ENCODE measurements at places on chromosomes 6 and 20.
A peak's percentile ranks its signal among the peaks of the same experiment; 100 is the strongest.

- DNase-seq, result no peak
These were observed 7.1 kb downstream of the RRBP1 start for GRCh38 chr20:17674722-17675518.

DNA sequence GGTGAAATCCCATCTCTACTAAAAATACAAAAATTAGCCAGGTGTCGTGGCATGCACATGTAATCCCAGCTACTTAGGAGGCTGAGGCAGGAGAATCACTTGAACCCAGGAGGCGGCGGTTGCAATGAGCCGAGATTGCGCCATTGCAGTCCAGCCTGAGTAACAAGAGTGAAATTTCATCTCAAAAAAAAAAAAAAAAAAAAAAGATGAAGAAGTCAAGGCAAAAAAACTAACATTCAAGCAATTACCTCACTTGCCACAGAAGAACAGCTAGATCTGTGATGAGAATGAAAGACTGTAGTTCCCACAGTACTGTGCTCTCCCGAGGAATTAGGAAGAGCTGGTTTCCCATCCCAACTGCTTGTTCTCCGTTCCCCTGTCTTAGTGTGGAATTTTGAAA lies 144.7 kb upstream of the ECI2 start:
- no peak for DNase-seq

- DNase-seq, result no peak
These were observed 792.8 kb upstream of the EYS start for GRCh38 chr6:66499851-66500250.

DNA sequence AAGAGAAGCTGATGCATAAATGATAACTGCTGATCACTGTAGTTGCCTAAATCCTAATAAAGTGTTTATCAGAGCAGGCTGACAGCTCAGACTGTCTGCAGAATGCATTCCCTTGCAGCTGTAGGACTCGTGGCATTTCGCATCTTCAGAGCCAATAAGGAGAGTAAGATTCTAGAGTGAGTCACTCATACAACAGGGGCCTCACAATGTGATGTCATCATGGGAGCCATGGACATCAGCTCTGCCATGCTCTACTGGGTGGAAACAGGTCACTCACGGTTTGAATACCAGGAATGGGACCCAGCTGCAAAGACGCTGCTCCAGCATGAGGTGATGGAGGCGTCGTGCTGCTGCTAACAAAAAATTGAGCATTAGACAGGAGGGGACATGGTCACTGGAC lies 7.4 kb downstream of the FAM209B start:
- DNase-seq, result no peak

- no peak for DNase-seq
These were observed 164.9 kb upstream of the RREB1 start for GRCh38 chr6:6942831-6943230.

DNA sequence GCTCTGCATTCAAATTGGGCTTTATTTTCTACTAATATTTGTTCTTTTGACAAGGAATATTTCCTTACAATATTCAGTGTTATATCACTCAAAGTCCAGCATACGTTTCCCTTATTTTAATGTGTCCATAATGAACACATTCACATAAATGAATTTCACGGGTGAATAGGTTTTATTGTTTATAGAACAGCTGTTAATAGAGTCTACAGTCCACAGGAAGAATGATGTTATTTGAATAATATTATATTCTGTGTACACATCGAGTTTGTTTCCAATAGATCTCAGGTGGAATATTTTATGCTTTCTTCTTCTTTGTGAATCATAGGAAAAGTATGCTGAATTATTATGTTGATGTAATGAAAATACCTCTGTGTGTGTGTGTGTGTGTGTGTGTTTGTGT lies 582.4 kb downstream of the CDH26 start:
- no peak for DNase-seq

DNA sequence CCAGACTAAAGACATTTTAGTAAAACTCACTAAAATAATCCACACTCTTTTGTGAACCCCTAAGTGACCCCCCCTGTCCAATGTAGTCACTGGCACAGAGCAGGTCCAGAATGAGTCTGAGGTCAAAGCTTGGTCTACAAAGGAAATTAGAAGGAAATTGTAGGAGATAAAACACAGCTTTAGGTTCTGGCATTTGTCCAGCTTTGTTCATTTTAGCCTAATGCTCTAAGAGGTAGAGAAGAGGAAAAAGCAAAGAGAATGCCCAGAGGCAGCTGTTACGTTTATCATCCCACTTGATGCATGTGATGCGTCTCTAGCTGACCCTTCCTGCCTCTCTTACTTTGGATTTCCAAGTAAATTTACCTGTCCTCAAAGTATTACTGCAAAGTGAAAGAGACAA lies 62.5 kb downstream of the CNKSR3 start:
- no peak for DNase-seq

GRCh38 chr6:67129780-67130179 lies 1422.8 kb upstream of the EYS start:
- DNase-seq, result no peak

- DNase-seq, result no peak
These were observed 61.4 kb downstream of the NOL4L start for GRCh38 chr20:32523613-32524213.

- DNase-seq, result no peak
These were observed 130.6 kb downstream of the COL9A1 start for GRCh38 chr6:70172252-70172651.

DNA sequence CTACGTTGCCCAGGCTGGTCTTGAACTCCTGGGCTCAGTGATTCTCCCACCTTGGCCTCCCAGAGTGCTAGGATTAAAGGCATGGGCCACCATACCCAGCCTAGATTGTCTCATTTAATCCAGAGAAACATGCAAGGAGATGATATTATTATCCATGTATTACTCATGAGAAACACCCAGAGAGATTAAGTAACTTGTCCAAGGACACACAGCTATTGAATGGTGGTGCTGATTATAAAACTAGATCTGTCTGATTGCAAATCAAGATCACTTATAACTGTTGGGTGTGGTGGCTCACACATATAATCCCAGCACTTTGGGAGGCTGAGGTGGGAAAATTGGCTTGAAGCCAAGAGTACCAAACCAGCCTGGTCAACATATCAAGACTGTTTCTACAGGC lies 94.4 kb upstream of the ZNF217 start:
- no peak for DNase-seq

GRCh38 chr20:50394569-50394968 lies 115.6 kb upstream of the PTPN1 start:
- DNase-seq, result no peak

DNA sequence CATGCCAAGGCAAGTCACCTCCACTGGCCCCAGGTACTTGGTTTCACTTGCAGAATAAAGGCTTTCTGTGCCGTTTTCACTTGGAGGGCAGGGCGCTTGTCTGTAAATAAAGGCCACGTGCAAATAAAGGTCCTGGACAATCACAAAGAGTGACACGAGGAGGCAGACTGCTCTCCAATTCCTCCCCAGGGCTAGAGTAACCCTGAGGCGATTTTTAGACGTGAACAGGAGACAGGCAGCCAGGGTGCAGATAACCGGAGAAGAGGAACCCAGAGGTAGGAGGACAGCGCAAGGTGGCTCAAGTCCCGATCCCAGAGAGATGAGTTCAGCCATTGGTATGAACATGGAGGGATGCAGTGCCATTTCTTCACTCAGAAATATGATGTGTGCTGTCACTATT lies 327.4 kb downstream of the KIF16B start:
- DNase-seq, result no peak

DNA sequence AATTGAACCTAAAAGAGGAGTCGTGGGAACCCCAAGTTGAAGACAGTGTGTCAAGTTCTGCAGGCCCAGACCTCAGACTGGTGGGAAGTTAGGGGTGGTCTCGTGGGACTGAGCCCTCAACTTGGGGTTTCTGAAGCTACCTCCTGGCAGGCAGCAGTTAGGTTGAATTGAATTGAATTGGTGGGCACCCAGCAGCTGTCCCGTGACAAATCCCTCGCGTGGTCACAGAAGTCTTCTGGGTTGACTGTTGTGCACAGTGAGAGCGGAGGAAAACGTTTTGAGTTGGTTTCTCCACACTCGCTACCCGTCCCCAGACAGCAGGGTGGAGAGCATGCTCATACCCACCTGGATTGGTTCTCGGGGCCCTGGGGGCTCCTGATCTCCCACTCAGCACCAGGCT lies 12.9 kb downstream of the SLC4A11 start:
- DNase-seq, result no peak

GRCh38 chr6:31826793-31827285 lies 699 bp upstream of the HSPA1B start:
- DNase-seq, result no peak

DNA sequence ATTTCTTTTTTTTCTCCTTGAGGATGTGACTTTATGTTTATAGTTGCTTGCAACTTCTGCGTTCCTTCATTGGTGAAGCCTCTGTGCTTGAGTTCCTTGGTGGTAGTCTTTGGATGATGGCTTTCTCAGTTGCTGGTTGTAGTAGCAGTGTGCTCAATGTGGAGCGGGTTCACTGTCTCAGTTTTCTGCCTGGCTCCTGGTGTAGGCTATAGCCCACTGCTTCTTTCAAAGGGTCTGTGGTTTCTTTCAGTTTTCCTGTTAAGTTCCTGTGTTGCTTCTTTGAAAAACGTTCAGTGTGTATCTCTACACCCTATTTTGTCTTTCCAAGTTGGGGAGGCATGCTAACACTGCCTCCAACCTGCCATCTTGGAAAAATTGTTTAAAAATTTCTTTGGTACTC lies 33.9 kb upstream of the ZBTB24 start:
- no peak for DNase-seq

DNA sequence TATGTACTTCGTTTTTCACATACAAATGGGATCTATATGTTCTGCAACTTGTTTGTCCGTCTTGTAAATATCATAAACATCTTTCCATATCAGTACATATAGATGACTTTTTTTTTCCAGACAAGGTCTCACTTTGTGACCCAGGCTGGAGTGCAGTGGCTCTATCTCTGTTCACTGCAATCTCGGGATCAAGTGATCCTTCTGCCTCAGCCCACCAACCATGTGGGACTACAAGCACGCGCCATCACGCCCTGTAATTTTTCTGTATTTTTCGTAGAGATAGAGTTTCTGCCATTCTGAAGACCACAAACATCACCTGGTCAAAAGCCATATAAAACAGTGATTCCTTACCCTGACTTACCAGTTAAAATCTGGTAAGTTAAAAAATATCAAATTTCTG lies 37.7 kb upstream of the SYNCRIP start:
- DNase-seq, result no peak

GRCh38 chr6:43806043-43806757 lies 36.2 kb downstream of the VEGFA start:
- no peak for DNase-seq

DNA sequence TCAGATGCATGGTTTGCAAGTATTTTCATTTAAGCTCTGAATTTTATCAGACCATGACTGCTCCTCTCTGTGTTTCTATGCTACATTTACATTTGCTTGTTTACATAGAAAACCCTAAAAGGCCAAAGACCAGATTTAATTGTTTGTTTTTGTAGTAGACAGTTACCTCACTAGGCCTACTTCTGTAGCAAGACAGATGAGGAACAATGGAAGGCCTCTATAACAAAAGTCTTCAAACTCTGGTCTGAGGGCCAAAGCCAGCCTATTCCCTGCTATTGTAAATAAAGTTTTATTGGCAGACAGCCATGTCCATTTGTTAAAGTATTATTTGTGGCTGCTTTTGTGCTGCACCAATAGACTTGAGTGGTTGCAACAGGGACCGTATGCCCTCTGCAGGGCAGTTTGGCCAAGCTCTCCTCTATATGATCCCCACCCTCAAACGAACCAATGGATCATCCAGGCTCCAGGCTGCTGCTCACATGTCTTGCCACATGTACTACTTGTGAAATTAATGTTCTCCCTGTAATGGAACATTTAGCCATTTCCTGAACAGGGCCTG lies 182.0 kb downstream of the DOK5 start:
- no peak for DNase-seq

- DNase-seq, result no peak
These were observed 8.1 kb upstream of the GUCA1A start for GRCh38 chr6:42165016-42165415.

GRCh38 chr6:29653452-29654038 lies 3.3 kb upstream of the MOG start:
- DNase-seq, result peak; percentile 46

DNA sequence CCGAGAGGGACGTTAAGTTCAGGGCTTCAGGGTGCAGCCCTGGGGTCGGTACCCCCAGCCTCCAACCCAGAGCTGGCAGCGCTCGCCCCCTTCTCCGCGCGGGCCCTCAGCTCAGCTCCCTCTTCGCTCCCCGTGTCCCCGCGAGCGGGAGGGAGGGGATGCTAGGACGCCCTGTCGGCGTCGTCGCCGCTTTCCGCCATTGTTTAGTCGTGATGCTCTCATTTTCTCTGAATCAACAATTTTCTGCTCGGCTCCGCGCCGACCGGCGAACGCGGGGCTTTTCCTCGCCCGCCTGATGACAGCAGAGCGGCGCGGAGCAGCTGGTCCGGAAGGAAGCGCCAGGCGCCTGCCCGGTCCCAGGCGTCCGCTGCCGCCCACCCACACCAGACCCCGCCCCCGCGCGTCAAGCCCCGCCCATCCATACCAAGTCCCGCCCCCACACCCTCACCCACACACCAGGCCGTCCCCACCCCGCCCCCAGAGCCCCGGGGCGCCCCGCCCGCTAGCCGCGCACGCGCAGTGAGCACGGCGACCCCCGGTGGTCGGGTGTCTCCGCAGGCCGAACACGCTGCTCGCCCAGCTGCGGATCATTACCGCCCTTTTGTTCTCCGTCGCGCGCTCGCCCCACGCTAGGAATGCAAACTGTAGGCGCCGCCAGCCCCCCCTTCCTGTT lies 50.1 kb upstream of the SLC32A1 start:
- DNase-seq, result peak; percentile 60

DNA sequence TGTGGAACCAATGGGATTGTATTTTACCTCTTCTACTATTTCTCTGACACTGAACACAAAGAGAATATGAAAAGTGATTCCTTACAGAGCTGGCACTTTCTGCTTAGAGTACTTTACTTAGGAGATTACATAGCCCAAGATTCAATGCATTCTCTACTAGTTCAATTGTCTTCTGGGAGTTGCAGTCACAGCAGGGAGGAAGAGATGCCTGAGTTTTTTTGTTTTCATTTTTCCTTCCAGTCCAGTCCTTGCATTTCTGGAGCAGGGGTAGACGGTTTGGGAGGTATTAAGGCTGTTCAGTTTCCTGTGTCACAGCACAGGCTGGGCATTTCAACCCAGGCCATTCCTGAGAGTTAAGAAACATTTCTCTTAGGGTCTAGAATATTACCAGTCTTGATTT lies 42.0 kb upstream of the SLC2A12 start:
- DNase-seq, result no peak

DNA sequence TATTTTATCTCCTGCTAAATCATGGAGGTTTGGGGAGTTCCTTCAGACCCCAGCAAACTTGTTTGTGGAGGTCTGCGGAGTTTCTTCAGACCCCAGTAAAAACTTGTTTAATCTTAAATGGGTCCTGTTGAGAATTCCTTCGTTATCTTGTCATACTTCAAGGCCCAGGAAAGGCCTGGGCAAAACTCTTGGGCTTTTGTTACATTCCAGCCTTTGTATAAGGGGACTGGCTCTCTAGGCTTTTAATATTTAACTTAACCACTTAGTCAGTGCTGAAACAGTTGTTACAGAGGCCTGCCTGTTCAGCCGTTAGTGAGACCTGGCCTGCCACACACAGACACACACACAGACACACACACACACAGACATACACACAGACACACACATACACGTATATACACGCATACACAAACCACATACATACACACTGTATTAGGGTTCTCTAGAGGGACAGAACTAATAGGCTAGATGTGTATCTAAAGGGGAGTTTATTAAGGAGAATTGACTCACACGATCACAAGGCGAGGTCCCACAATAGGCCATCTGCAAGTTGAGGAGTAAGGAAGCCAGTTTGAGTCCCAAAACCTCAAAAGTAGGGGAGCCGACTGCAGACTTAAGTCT lies 21.3 kb upstream of the CST3 start:
- DNase-seq, result no peak

Data from activated CD4-positive, alpha-beta T cell treated with anti-CD3 and anti-CD28 coated beads for 4 hours (primary cell).